NCI-H1105 (cell line): ENCODE measurements at places on chromosomes 13 and 19.

DNA sequence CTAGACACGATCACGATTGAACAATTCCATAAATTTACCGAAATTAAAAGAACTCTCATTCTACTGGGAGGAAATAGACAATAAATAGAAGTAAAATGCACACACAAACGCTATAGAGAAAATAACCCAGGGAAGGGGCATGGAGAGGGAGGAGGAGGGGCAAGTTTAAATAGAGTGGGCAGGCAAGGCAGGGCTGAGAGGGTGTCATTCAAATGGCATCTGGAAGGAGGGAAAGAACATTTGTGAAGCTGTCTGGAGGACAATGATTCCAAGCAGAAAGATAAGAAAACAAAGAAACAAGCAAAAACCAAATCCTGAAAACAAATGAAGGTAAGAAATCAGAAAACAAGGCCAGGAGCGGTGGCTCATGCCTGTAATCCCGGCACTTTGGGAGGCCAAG is 45.6 kb upstream of the GTF2F2 start:
- no peak for DNase-seq

DNA sequence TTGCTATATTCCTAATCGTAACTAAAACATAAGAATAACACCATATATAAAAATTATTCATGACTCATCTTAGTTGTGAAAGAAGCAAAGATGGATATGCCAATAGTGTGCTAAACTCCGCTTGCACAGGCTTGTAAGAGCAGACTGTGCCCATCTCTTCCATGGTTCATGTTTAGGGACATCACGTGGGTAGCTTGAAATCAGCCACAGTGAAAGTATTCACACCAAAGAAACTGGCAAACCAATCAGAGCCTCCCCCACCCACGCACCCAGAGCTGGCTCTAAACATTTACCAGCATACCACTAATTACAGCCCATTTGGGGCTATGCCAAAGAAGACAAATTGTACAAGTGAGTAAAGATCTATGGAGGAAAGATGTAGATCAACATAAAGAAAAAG is 147.5 kb downstream of the DIAPH3 start:
- no peak for DNase-seq

DNA sequence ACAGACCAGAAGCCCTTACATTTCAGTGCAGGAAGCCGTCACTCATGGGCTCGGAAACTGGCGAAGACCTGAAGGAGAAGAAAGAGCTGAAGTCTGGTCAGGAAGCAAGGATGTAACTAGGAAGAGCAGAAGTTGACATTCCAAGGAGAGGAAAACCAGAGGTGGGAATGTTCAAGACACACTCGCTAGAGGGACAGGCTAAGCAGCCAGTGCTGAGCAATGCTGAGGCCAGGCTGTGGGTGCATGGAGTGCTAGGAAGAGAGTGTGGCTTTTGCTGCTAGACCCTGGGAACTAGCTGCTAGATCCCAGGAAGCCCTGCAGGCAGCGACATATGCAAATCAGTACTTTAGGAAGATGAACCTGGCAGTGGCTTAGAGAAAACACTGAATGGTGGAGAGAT is 12.1 kb upstream of the URAD start:
- DNase-seq = no peak

DNA sequence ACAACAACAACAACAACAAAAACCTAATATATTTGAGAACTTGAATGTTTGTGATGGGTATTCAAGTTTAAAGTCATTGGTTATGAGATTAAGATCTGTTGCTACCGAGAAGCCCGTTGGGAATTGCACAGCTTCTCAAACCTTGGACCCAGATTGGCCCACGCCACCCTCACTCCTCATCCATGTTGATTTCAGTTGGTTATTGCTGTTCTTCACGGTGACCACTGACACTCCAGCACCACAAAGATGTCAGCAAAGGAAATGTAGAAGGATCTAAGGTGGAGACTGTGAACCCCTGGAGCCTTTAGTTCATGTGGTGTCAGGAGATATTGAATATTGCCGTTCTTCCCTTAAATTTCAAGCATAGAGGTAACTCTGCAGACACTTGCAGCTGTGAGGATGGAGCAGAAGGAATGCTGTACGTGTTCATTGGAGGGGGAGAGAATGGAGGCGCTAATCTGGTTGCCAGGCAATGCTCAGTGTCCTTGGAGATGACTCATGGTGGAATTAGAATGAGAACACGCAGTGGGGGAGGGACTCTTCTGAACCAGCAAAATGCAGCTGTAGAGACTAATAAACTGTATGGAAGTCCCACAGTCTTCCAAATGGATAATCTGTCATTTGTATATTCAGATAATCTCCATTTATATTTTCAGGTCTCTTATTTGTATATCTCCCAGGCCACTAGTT is 20.8 kb upstream of the ZNF835 start:
- no peak for DNase-seq

DNA sequence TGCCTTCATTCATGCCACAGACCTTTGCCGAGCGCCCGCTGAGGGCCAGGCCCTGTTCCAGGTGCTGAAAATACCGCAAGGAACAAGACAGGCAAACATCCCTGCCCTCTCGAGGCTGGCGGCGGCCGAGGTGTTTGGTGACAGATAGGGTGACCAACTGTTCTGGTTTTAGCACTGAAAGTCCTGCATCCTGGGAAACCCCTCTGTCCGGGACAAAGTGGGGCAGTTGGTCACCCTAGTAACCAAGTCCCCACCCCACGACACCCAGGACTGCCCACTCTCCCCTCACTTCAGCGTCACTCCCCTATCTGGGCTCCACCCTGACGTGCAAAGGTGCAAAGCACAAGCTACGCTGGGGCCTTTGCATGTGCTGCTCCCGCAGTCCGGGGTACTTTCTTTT is 17.3 kb downstream of the ZBTB7A start:
- no peak for DNase-seq

- DNase-seq = peak; percentile 9
These were observed 27.5 kb upstream of the KATNAL1 start for GRCh38 chr13:30334663-30335386.

GRCh38 chr13:113804017-113804702 is 45.1 kb downstream of the TMEM255B start:
- DNase-seq = no peak

DNA sequence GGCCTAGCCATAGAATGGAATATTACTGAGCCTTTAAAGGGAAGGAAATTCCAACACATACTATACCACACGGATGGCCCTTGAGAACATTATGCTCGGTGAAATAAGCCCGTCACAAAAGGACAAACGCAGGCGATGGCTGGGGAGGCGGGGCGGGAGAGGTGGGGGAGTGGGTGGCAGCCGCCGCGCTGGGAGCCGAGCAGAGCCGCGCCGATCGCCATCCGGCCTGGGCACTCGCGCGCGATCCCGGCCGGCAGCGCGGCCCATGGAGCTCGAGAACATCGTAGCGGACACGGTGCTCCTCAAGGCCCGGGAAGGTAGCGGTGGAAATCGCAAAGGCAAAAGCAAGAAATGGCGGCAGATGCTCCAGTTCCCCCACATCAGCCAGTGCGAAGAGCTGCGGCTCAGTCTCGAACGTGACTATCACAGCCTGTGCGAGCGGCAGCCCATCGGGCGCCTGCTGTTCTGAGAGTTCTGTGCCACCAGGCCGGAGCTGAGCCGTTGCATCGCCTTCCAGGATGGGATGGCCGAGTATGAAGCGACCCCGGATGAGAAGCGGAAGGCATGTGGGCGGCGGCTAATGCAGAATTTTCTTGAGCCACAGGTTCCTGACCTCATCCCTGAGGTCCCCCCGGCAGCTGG is 140.1 kb downstream of the ZDHHC20 start:
- DNase-seq = no peak

- no peak for DNase-seq
These were observed 13.2 kb downstream of the PAF1 start for GRCh38 chr19:39377373-39378362.

DNA sequence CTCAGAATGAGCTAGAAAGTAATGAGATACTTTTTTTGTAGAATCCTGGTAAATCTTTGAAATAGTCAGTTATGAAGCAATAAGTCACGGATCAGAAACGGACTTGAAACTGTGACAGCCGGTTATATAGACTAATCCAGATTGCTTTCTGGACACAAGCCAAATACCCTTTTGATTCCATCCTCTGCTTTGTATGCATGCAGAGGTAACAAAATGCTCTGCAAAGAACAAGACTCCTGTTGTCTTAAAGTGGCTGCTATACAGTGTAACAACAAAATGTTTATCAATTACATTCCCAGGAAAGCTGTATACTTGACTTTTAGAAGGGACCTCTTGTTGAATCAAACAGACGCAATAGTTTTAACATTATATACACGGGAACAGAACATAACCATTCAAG is 66.5 kb upstream of the STARD13 start:
- DNase-seq = peak; percentile 48

- no peak for DNase-seq
These were observed 780 bp upstream of the GTF2F2 start for GRCh38 chr13:45119469-45119990.

DNA sequence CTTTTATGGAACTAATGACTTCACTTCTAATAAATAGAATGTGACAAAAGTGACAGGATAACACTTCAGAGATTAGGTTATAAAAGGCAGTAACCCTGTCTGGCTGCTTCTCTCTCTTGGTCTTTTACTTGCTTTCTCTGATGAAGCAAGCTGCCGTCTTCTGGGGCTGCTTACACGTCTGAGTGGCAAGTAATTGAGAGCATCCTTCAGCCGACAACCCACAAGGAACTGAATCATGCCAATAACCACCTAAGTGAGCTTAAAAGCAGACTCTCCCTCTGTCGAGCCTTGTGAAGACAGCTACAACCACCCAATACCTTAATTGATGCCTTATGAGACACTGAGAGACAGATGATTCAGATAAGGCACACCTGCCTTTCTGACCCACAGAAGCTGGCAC is 1091.2 kb downstream of the SLITRK1 start:
- DNase-seq = no peak

- no peak for DNase-seq
These were observed at the start of gene NMRK2 for GRCh38 chr19:3932931-3933810. Gene NMRK2 (plus strand): TSS chr19:3933069. CDS start chr19:3933672, 603 bp downstream.

DNA sequence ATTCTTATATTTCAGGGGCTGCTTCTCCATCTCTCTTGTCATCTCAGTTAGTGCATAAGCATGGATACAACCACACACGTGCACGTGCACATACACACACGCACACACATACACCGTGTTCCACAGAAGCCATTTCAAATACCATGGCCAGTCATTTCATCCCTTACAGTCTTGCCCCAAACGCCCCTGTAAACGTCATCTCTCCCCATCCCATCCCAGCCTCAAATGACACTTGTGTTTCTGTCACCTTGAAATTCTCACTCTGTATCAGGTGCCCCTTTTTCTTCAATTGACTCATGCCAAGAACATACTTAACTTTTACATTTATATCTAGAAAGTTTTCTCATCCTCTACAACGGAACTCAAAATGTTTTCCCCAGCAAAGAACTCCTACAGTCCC is 220.5 kb downstream of the IRS2 start:
- no peak for DNase-seq

DNA sequence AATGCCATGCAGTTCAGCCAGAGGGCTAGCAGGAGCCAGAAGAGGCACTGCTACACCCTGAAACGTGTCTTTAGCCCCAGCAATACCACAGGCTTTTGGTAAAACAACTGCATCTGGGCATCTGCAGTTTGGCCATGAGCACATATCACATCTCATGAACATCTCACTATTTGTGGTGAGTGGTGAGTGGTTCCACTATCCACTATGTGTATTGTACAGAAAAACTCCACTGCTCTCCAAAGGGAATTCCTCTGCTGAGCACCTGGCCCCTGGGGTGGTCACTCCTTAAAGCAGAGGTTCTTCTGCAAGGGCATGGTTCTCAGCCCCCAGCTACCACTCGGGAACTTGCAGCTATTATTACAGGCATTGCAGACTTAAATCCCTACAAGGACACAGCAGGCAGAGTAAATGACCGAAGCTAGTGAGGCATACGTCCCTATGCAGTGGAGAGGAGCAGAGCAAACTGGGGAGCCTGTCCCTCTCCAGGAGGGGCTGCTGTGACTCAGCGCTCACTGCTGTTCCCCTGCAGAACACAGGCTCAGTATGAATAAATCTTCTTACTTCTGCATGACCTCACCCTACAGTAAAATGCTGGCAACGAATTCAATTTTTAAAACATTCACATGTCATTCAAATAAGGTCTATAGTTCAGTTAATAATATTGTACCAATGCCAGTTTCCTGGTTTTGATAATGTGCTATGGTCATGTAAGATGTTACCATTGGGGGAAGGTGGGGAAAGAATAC is 332.4 kb upstream of the ZNF507 start:
- no peak for DNase-seq

- DNase-seq = no peak
These were observed 799.2 kb downstream of the GPC5 start for GRCh38 chr13:92197669-92198068.

DNA sequence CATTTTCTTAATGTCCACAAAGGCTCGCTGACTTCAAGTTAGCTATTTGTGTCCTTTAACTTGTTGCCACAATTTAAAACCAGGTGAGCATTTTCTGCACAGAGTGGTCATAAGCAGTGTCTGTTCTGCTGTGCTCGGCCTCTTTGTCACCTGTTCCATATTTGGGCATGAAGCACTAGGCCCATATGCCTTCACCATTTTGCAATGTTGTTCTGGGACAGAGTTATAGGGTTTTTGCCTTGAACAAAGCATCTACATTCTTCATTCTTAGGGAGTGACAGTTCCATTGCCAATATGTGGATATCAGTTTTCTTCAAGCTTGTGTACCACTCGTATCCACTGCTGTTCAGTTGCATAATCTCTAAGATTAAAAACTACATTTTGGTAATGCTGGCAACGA is 56.1 kb downstream of the LRCH1 start:
- DNase-seq = no peak

GRCh38 chr19:8397271-8397670 is 7.1 kb downstream of the RAB11B start:
- no peak for DNase-seq

DNA sequence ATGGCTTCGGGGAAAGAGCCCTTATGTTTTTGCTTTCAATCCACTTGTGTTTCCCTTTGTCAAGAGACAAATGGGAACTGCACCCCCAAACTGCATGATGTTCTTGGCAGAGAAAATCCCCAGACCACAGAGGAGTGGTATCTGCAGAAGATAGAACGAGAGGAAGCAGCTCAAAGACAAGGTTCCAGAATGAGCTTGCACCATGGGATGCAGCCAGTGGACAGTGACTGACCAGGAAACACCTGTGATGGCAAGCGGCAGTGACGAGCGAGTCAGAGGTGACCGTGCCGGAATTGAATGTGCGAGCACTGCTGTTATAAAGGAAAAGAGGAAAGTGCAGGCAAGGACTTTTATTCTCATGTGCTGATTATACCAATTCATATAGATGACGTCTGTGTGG is 46.3 kb downstream of the IRS2 start:
- no peak for DNase-seq

DNA sequence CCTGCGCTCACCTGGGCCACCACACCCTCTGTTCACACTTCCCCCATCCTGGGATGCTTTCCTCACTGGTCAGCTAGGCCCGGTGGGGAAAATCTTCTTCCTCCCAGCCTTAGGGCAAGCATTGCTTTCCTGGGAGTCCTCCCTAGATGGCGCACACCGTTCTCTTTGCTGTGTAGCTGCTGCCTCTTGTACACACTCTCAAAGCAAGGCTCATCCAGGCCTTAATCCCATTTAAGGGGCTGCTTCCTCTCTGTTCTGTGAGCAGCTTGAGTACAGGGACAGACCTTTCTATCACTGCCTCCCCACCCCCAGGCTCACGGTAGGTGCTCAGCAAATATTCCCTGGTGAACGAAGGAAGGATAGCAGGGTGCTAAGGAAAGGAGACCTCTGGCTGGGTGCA is 11.1 kb downstream of the SLC7A10 start:
- no peak for DNase-seq
